ENCODE measurements at places on chromosomes 5 and 9.

DNA sequence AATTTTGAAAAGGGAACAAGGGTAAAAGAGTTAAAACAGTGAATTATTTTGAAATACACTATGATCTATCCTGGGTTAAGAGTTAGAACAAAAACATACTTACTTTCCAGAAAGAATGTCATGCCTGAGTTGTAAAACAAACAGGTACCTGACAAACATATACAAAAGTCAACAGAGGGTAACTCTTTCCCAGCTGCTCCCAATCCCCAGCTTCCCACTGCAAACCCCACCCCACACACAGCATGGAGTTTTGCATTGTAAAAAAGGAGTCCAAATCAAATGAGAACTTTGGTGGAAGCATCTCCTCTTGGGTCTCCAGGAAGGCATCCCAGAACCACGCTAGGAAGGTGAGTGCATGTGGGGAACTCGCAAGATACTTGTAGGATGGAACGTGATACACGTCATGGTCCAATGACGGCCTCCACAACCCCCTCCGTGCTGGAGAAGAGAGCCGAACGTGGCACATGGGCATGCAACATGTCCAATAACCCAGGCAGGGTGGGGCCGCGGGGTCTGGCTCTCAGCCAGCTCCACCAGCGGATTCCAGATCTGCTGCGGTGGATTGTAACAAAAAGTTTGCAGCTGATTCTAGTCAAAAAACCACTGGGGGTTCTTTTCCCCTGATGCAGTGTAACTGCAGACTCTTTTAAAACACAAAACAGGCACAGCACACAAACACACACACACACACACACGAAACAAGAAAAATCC is 55.8 kb downstream of the EPB41L4B start:
- DNase-seq, result no peak

DNA sequence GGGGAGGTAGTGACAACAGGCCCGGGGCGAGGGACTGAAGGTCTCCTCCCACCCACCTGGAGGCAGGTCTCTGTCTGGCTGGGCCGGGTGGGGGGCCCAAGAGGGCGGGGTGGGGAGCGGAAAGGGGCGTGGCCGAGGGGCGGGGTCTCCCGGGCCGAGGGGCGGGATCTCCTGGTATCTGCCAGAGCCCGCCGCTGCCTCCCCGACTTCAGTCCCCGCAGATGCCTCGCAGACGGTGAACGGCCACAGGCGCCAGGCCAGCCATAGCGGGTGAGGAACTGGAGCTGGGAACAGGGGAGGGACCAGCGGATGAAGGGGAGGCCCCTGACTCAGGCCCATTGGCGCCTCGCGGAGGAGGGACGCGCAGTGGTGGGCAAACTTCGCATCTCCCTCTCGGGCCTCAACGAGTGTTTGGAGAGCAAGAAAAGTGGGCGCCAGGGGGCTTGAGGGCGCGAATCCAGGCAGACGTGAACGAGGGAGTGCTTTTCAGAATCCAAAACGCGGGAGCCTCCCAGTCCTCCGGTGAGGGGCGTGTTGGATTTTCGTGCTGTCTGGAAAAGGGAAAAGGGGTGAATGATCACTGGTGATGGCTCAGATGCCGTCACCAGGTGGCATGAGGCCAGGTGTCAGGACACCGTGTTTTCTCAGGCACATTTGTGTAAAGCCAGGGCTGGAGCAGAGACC is at the start of gene ADGRD2:
Gene ADGRD2, plus strand, starts transcription at position 211 of the 684 bp plus-strand sequence. CDS start 1,216 bp downstream, outside the sequence.
- DNase-seq, result no peak

DNA sequence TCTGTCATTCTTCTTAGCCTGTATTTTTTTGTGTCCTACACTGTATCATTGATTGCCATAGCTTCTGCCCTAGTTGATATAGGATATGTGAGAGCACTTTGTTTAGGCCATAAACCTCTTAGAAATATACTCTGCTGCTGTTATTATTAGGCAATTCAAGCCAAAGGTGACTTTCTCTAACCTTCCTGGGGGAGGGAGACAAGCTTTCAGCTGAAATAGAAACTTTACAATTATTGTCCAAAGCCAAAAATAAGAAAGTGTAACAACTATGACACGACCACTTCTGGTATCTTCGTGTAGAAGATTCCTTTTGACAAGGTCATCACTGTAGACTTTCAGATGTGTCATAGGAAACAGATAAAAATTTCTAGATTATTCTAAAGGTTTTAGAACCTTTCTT is 12.2 kb upstream of the CSNK1A1 start:
- DNase-seq, result no peak

GRCh38 chr5:67669916-67670315 is 473.3 kb upstream of the CD180 start:
- DNase-seq, result no peak

- DNase-seq, result no peak
Observed at GRCh38 chr9:137236936-137237421, 4.1 kb upstream of the TUBB4B start.

- DNase-seq, result no peak
Observed at GRCh38 chr5:118033686-118034338, 954.5 kb downstream of the DTWD2 start.

DNA sequence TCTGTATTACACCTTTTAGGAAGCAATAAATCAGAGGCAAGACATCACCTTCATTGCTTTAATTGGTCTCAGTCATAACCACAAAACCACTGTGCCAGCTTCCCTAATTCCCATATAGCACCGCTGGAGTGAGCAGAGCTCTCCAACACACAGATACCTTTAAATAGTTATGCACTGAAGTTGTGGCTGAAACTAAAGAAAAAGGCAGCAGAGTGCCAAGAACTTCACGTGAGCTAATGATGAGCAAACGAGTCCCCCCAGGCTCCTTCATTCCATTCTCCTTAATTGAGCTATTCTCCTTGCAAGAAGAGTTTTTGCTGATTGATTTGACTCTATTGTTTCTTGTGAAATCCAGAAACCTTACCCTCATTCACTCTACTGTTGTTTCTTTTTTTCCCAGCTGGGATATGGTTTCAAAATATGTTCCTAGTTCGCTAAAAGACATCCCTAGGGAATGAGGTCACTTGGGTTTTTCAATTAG is 501.5 kb downstream of the SPATA31D1 start:
- DNase-seq, result no peak

DNA sequence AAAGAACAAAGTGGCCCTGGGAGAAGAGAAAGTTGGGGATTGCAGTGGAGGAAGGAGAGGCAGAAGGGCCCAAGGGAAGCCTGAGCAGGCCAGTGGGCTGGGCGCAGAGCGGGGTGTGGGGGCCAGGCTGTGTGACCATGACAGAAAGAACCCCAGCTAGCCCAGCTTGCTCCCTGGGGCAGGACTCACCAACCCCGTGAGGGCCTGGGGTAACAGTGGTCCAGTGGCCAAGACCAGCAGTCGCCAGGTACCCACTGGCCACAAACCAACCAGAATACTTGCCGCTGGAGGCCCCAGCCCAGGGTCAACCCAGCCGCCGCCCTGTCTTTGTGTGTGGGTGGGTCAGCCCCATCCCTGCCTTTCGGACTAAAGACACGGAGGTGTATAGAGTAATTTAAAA is 146.5 kb downstream of the CACNA1B start:
- no peak for DNase-seq

DNA sequence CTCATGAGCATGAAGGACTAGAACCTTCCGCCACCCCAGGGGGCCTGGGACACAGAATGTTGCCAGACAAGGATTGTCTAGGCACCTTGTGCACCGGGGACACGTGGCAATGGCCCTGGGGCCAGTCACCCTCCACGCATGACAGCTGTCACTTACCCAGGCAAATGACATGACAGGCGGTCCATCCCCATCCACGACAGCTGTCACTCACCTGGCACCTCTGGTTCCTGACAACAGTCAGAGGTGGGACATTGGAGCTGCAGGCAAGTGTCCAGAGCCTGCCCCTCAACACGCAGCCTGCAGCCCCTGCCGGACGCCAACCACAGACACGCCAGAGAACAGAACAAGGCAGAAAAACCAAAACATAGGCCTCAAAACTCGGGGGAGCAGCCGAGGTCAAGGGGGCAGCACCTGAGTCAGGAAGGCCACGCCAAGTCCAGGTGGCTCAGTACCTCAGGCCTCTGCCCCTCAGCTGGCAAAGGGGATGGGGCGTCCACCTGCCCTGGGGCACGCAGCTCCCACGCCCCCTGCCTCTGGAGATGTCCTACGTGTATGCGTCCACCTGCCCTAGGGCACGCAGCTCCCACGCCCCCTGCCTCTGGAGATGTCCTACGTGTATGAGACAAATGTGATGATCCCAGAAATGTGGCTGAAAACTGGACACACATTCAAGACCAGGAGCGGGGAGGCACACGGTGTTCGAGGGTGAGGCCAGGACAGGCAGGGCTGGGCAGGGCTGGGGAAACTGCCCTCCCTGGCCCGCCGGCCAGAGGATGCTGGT is 14.5 kb downstream of the VAV2 start:
- DNase-seq, result no peak

DNA sequence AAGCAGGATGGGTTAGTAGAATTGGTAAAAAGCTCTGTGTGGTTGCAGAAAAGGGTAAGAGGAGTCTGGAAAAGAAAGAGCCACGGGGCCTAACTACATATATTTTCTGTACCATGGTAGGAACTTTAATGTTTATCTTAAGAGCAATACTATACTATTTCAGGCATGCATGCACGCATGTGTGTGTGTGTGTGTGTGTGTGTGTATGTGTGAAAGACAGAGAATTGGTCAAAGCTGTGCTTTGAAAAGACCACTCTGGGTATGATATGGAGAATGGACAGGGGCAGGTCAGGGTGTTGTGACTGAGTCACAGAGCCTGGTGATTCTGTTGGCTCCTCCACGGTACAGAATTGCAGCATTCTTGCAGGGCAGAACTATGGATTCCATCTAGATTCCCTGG is 339.3 kb downstream of the SLIT3 start:
- DNase-seq, result no peak

- no peak for DNase-seq
Observed at GRCh38 chr5:149578896-149579295, 2.4 kb upstream of the ARHGEF37 start.

GRCh38 chr9:24073007-24073592 is 247.1 kb upstream of the ELAVL2 start:
- DNase-seq, result no peak

DNA sequence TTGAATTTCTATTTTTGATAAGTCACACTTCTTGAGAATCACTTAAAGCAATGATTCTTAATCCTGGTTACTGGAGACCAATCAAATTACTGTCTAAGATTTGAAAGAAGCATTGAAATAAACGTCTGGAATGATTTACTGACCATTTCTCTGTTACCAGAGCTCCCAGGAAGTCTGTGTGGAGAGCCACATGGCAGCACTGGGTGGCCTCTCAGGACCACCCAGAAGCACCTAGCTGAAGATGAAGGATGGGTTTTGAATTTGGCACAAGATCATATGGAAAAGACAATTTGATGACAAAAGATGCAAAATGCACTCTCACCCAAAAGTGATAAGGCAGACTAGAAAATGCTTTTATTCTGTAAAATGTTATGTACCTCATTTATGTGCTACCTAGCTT is 30.4 kb downstream of the IARS1 start:
- no peak for DNase-seq

GRCh38 chr5:56176871-56177533 is 56.1 kb downstream of the ANKRD55 start:
- DNase-seq, result no peak

- no peak for DNase-seq
Observed at GRCh38 chr5:157918811-157919742, 60.1 kb upstream of the CLINT1 start.

DNA sequence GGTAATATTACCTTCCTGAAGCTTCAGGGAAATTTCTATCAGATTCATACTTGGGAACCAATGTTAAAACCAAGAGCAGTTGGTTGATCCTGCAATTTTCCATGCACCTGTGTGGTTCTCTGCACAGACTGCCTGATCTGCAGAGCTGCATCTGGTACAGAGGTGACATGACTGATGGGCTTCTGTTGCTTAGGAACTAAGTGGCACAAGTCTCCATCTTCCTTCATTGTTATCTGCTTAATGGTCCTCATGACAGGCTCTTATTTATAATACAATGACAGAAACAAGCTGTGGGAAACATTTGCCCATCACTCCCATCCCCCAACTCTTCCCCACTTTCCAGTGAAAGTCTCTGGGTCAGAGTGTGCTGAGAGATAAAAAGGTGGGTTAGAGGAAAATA is 799.1 kb downstream of the TAF11L14 start:
- DNase-seq, result no peak

GRCh38 chr9:117772960-117773359 is 68.8 kb downstream of the TLR4 start:
- DNase-seq, result no peak

- no peak for DNase-seq
Observed at GRCh38 chr5:157481265-157481664, 21.3 kb downstream of the NIPAL4 start.

- DNase-seq, result no peak
Observed at GRCh38 chr5:1930880-1931603, 48.3 kb upstream of the IRX4 start.

Data from stimulated activated CD8-positive, alpha-beta memory T cell treated with anti-CD3 and anti-CD28 coated beads, Interleukin-4, amount 100 ng/mL, for 1 hour (primary cell).